Fibroblast of skin of back (primary cell): ENCODE measurements at places on chromosomes 4 and X.

DNA sequence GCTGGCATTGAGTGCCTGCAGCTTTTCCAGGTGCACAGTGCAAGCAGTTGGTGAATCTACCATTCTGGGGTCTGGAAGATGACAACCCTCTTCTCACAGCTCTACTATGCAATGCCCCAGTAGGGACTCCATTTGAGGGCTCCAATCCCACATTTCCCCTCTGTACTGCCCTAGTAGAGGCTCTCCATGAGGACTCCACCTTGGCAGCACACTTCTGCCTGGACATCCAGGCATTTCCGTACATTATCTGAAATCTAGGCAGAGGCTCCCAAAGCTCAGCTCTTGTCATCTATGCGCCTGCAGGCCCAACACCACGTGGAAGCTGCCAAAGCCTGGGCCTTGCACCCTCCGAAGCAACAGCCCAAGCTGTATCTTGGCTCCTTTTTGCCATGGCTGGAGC, 8.4 kb upstream of the SMAD1 start:
- no peak for DNase-seq

DNA sequence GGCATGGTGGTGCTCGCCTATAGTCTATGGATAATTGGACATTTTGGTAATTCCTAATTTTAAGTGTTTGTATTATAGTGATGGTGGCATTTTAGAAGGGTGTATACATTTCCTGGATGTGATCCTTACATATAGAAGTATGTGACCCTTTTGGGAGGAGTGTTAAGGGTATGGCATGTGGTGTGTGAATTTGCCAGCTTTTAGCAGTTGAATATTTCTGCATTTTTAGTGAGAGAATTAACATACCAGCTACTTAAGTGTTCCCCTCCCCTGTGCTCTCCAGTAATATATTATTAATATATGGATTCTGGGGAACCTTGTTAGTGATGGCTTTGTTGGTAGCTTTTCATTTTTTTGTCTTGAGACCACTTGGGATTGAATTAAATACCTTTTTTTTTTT, 55.3 kb downstream of the STAG2 start:
- no peak for DNase-seq

- DNase-seq = peak; percentile 41
Measured at GRCh38 chr4:147733716-147734344, 1.9 kb downstream of the ARHGAP10 start.

- DNase-seq = peak; percentile 20
Measured at GRCh38 chr4:1512738-1513660, 106.8 kb upstream of the NKX1-1 start.

GRCh38 chr4:91087743-91088142, 960.5 kb downstream of the CCSER1 start:
- DNase-seq = no peak

GRCh38 chr4:164109503-164109902, 615.0 kb downstream of the TMA16 start:
- DNase-seq = no peak

DNA sequence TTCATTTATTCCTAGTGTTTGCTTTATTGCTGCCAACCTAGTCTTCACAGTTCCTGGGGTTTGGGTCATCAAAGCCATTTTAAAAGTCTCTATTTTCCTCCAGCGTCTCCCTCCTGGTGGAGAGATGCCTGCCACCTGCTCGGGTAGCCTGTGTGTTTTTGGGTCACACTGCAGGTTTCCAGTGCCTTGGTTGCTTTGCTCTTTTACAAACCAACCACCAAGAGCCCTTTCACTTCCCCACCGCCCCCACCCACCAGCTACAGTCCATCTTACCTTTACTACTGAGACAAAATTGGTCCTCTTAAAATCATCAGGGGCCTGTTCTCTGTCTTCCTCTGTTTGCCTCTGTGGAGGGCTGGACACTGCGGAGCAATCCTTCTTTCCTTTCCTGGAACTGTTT, 280.5 kb upstream of the GATB start:
- DNase-seq = no peak
